Colonic mucosa (tissue), 4 donors: ENCODE measurements at places on chromosomes 5 and 9. TPM values are rescaled to one million over a fixed set of nuclear protein-coding genes. Genes with fewer than 3 reads are reported as not detected.

The PRELID2 gene
- total RNA-seq: 105 TPM

The TTLL11 gene
- 5.1 TPM for total RNA-seq

The LHX2 gene
- total RNA-seq: not detected

The AMACR gene
- 67.9 TPM for total RNA-seq

The NEUROG1 gene
- total RNA-seq: not detected

The HTR1A gene
- total RNA-seq: not detected

The IRGM gene
- not detected for total RNA-seq

The ANXA6 gene
- 21.2 TPM for total RNA-seq

The KYAT1 gene
- 2.0 TPM for total RNA-seq

The FAXDC2 gene
- total RNA-seq: 7.0 TPM

The SV2C gene
- 0.35 TPM for total RNA-seq

The IFNA21 gene
- not detected for total RNA-seq

The OXCT1 gene
- 23.8 TPM for total RNA-seq

The C9orf78 gene
- 45.5 TPM for total RNA-seq

The LCN6 gene
- total RNA-seq: 0.56 TPM

The EDIL3 gene
- 27.5 TPM for total RNA-seq

The ANXA1 gene
- 19.7 TPM for total RNA-seq

The C9orf40 gene
- 21.9 TPM for total RNA-seq

The FLT4 gene
- 3.3 TPM for total RNA-seq

The TMOD1 gene
- 1.0 TPM for total RNA-seq

The C9 gene
- total RNA-seq: not detected

The CMYA5 gene
- total RNA-seq: 0.30 TPM

The SPATA31C1 gene
- total RNA-seq: not detected

The HAND1 gene
- 4.6 TPM for total RNA-seq

The PCDHA9 gene
- total RNA-seq: not detected

The NEURL1B gene
- total RNA-seq: 99.9 TPM

The TLR4 gene
- 3.2 TPM for total RNA-seq

The PLCXD3 gene
- total RNA-seq: 0.80 TPM

The EHMT1 gene
- total RNA-seq: 56.2 TPM

The SAPCD2 gene
- total RNA-seq: 57.8 TPM

The LAMC3 gene
- 0.67 TPM for total RNA-seq
